ENCODE measurements at places on chromosomes 2 and 18.

DNA sequence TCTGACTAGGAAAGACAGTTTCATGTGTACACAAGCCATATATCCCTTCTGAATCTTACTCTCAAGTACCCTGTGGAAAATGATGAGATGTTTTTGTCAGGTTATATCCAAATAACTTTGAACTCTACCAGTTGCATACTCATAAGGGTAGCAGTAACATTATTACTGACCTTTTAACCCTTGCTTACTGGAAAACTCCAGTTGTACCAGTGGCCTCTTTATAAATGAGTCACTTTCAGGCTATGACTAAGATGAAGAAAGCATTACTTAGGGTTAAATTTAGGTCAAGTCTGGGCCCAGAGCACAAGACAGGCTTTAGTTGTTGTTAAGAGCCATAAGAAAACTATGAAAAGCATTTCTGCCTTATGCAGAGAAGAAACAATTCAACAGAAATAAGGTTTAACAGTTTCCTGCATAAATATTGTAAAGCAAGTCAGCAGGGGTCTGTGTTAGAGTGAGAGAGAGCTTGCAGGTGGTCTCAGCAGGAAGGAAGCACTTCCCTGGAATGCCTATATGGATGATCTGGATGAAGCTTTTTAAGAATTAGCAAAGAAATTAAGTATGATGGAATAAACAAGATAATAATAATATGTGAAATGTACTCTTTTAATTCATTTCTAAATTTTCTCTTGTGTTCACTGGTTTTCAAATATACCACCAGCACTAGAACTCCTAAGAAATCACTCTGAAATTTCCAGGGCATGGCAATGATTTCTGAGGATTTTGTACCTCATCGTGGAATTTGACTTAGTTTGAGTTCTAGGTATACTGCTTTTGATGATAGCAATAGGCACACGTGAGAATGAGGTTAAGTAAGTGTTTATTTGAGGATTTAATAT, 126.6 kb downstream of the UBE2E3 start:
- DNase-seq: no peak

GRCh38 chr2:53378791-53379190, 388.8 kb upstream of the CHAC2 start:
- no peak for DNase-seq

DNA sequence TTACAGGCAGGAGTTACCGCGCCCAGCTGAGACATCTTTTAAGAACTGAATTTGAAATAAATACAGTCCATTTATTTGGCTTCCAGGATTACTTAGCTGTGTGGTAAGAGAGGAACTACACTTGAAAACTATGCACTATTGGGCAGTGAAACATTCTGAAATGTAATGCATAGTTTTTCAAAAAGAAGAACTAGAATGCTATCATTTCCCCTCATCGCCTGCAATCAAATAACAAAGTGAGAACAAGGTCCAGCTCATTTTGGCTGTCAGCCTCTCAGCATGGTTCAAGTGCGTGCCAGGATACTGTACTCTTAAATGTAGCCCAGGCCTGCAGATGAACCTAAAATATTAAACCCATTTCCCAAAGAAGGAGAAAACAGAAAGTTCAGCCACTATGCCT, 76.6 kb upstream of the ARL5A start:
- no peak for DNase-seq

DNA sequence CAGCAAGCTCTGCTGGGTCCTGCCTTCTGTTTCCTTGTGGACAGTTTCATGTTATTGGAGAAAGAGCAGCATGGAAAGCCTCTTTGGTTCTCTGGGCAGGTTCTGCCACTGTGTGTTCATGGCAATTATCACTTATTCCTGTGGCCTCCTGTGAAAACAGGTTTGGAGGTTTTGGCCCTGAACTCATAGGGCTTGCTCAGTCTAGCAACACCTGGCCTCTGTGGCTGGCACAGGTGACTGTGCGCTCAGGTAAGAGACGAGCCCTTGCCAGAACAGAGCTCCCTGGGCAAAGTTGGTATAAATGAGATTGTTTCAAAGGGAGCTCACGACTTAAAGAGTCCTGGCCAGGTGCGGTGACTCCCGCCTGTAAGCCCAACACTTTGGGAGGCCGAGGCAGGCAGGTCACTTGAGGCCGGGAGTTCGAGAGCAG, 5.7 kb downstream of the CEP68 start:
- DNase-seq: no peak

- DNase-seq: no peak
Measured at GRCh38 chr2:147451902-147452515, 392.8 kb upstream of the ACVR2A start.

DNA sequence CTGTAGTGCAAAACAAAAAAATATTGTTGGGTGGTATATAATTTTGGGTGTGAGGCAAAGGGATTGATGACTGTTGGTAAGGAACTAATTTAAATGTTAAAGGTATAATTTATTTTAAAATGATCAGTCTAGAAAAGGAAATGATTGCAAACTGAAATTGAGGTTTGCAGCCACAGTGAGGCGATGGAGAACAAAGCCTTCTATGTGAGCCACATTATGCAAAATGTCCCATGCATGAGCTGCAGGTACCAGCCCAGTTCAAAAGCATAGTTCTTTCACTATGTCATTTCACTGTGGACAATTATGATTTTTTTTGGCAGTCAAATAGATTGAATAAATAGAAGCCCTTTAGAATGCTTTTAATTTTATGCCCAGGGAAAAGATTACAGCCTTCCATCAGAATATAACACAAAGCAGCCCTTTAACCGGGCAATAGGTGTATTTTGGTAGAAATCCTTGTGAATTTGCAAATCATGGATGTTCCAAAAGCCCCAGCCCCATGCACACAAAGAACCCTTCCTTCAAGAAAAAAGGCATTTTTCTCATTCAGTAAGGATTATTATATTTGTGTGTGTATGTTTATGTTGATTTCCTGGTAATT, 1.7 kb downstream of the MAP2 start:
- DNase-seq: no peak

DNA sequence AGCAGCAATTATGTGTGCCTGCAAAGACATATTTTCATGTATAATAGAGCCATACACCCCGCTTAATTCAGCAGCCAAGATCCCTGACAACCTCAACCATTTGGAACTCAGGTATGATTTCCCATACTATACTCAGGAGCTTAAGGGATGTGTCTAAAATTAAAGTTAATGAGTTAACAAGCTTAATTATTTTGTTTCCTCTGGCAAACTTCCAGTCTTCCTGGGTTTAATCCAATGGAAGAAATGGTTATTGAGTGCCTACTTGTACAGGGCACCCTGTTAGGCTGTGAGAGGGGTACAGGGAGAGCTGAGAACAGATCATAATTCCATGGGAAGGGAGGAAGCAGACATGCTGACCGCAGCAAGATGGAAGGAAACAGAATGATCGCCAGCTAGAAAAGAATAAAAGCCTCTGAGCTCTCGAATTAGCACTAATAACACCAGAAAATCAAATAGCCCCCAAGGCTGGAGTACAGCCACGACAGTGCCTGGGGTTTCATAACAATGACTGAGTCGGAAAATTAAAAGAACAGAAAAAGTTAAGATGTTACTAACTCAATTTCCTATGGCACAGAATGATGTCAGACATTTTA, 20.8 kb upstream of the CEP68 start:
- DNase-seq: no peak

- no peak for DNase-seq
Measured at GRCh38 chr18:48929212-48929612, 21.6 kb downstream of the SMAD7 start.

- DNase-seq: no peak
Measured at GRCh38 chr2:85675866-85676548, 8.0 kb upstream of the SFTPB start.

DNA sequence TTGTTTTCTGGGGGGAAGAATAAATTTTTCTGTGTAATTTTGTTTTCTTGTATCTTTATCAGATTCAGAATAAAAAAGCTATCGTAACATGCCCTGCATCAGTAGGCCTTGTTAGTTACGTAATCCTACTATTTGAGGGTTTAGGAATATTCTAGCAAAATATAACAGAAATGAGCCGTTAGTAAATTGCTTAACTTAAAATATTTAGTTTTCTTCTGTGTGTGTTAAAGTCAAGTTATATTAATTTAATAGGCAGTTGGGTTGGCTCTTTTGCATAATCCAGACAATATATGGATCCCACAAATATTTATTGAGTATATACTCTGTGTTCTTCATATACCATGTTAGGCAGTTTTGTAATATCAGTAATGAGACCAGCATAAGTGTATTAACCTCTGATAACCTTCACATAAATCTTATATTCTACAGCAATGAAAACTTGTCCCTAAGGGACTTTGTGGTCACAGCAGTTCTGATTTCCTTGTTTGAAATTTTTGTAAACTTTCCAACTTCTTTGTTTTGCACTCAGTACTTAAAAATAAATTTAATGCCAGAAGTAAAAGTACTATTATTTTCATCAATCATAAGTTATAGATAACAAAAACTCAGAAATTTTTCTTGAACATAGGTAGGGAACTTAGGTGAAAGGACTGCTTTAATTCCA, 151.9 kb downstream of the FMNL2 start:
- no peak for DNase-seq

DNA sequence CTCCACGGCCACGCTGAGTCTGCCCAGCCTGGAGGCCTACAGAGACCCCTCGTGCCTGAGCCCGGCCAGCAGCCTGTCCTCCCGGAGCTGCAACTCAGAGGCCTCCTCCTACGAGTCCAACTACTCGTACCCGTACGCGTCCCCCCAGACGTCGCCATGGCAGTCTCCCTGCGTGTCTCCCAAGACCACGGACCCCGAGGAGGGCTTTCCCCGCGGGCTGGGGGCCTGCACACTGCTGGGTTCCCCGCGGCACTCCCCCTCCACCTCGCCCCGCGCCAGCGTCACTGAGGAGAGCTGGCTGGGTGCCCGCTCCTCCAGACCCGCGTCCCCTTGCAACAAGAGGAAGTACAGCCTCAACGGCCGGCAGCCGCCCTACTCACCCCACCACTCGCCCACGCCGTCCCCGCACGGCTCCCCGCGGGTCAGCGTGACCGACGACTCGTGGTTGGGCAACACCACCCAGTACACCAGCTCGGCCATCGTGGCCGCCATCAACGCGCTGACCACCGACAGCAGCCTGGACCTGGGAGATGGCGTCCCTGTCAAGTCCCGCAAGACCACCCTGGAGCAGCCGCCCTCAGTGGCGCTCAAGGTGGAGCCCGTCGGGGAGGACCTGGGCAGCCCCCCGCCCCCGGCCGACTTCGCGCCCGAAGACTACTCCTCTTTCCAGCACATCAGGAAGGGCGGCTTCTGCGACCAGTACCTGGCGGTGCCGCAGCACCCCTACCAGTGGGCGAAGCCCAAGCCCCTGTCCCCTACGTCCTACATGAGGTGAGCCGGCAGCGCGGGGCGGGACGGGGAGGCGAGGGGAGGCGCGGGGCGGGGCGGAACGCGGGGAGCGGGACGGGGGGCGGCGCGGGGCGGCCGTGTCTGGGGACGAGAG, 15.2 kb downstream of the NFATC1 start:
- DNase-seq: no peak

GRCh38 chr2:10864861-10865636, 46.7 kb upstream of the KCNF1 start:
- no peak for DNase-seq

DNA sequence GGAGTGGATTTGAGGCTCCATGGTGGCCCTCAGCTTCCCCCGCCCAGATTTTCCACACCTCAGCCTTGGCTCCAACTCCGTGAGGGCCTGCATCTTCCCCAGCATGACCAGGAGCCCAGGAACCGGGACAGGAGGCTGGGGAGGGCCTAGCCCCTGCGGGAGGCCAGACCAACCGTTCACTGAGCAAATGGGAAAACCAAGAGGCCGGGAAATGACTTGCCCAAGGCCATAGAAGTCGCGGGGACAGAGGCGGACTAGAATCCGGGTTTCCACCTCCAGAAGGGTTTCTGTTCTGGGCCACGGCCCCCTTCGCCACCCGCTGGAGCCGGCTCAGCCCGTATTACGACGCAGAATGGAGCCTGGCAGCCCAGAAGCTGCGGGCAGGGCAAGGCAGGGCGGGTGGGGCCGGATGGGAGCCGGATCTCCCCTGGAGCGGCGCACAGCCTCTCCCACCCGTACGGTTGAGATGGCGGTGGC, 7.9 kb upstream of the CRYBA2 start:
- no peak for DNase-seq

GRCh38 chr2:7618031-7618430, 700.8 kb downstream of the RNF144A start:
- no peak for DNase-seq

DNA sequence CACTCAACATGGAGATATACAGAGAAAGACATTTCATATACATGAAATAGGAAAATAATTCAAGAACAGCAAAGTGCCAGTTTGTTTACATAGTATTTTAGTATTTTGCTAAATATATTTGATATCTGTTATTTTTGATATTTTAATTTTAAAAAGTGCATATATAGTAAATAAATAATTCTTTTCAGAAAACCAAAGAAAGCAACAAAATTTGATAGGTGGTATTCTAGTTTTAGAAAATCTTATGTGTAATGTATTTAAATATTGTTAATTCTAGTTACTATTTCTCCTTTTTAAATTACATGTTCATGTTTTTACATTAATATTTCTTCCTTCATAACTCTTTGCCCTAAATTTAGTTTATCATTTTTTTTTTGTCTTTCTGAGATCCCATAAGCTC, 34.5 kb upstream of the FAM171B start:
- no peak for DNase-seq

DNA sequence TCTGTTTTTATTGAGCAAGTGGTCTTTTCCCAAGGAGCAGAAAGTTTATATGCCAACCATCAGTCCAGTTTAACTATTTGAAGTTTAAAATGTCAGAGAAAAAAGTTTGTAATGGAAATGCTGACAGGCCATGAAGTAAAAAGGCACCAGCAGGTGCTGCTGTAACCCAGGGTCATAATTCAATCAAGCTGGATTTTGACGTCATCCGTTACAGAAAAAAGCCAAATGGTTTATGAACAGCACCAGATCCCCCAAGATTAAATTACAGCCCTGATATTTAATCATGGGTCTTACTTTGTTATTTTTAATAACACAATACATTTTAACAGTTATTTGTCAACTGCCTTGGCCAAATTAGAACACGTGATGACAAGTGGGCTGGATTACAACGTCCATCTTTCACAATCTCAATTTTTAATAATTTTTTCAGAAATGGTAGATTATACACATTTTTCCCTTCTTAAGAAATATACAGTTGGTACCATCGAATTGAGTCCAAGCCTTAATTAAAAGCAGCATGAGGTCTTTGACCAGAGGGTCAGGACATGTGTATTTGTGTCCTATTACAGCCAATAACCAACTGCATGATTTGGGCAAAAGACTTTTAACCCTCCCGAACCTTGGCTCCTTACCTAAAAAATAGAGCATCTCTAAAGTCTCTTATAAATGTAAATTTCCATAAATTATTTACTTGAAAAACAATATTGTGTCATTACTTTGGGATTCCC, 10.0 kb downstream of the TCF4 start:
- DNase-seq: no peak

Measured in RWPE2 (cell line).